AG04450 (cell line): ENCODE measurements at places on chromosomes 1 and 21.

DNA sequence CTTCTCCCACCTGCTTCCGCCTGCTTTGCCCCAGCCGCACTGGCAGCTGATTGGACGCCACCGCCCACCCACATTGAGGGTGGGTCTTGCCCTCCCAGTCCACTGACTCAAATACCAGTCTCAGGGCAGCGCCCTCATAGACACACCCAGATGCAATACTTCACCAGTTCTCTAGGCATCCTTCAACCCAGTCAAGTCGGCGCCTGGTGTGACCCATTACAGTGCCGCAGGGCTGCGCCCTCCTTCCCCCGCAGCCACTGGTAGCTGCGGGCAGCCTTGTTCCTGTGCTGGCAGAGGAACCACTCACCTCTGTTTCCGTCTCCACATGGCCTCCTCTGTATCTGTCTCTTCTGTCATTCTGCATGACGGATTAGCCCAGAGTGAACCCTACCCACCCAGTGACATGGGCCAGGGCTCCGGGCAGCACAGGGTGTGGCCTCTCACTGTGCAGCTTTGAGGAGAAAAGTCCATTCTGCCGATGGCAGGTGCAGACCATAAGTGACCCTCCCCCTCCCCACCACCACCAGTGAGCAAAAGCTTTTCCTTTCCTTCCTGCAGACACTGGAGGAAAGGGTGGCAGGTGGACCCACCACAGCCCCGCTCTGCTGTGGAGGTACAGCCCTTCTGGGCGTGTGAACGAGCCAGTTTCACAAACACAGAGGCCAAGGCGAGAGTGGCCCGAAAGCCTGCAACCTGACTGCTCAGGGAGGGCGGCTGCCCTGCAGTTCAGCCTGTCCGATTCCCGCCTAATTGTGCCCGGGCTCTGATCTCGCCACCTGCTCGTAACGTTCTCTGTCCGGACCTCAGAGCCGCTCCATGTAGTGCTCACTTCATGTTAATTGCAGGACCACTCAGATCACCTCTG, 57.1 kb downstream of the FAAP20 start:
- no peak for DNase-seq

GRCh38 chr1:84264961-84265360, 36.5 kb upstream of the SAMD13 start:
- DNase-seq = no peak

- DNase-seq = no peak
Observed at GRCh38 chr1:167676205-167676915, 45.4 kb upstream of the MPZL1 start.

DNA sequence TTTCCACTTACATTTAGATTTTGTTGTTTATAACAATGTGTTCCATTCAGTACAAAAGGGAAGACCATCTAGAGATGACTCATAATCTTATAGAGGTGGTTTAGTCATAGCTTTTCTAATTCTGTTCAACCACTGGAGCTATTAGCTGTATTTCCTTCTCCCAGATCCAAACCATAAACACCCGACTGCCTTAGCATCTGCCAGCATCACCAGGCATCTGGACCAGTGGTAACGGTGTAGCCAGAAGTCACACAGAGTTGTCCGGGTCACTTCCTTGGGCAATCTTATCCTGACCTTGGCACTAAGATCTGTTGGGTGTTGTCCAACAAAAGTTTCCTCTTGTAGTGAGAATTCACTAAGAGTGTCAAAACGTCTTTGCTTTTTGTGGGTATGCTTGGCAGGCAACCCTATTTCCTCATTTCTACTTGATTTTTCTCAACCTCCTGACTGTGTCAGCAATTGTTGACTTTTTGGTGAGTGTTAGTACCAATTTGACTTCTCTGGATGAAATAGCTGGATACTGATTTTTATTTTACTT, 372.1 kb upstream of the B3GALT2 start:
- peak; percentile 41 for DNase-seq

- DNase-seq = no peak
Observed at GRCh38 chr1:49102752-49103151, 326.1 kb upstream of the BEND5 start.

DNA sequence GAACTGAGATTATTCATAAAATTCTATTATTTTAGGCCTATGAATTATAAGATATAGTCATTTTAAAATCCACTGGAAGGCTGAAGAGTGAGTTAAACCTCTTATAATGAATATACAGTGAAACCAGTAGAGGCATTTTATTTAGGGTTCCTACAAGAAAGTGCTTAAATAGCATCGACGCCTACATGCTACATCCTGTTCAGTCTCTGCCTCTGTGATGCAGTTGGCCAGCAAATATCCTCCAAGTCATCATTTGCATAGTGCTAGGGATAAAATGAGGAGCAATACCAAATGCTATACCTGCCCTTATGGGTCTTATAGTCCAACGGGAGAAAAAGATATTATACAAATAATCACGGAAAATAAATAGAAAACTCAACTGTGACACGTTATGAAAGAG, 59.6 kb downstream of the EDEM3 start:
- no peak for DNase-seq

DNA sequence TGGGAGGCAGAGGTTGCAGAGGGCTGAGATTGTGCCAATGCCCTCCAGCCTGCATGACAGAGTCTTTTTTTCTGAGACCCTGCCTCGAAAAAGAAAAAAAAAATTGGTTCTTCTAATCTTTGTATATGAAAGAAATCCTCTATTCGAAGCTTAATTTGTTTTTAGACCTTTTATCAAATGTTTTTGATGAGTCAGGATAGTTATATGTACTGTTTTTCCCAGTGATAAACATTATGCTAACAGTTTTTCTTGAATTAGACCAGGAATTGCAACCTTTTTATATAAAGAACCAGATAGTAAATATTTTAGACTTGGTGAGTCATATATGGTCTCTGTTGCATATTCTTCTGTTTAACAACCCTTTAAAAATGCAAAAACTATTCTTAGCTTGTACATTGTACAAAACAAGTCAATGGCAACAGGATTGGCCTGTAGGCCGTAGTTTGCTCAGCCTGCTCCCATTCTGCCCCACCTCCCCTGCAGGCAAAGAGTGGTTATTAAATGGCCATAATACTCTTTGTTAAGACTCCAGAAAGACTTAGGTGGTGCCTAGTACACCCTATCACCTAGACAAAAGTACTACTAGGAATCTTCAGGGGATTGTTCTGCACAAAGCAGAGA, 45.2 kb downstream of the LYST start:
- DNase-seq = peak; percentile 66

GRCh38 chr1:88528792-88529191, 155.3 kb upstream of the PKN2 start:
- DNase-seq = no peak

GRCh38 chr21:44872649-44873355, 688 bp downstream of the PTTG1IP start:
- DNase-seq = no peak

GRCh38 chr1:75308365-75308764, 174.2 kb downstream of the LHX8 start:
- no peak for DNase-seq

- DNase-seq = no peak
Observed at GRCh38 chr1:183580281-183580682, 10.0 kb downstream of the NCF2 start.

GRCh38 chr1:14930247-14930965, 223.1 kb upstream of the TMEM51 start:
- no peak for DNase-seq

DNA sequence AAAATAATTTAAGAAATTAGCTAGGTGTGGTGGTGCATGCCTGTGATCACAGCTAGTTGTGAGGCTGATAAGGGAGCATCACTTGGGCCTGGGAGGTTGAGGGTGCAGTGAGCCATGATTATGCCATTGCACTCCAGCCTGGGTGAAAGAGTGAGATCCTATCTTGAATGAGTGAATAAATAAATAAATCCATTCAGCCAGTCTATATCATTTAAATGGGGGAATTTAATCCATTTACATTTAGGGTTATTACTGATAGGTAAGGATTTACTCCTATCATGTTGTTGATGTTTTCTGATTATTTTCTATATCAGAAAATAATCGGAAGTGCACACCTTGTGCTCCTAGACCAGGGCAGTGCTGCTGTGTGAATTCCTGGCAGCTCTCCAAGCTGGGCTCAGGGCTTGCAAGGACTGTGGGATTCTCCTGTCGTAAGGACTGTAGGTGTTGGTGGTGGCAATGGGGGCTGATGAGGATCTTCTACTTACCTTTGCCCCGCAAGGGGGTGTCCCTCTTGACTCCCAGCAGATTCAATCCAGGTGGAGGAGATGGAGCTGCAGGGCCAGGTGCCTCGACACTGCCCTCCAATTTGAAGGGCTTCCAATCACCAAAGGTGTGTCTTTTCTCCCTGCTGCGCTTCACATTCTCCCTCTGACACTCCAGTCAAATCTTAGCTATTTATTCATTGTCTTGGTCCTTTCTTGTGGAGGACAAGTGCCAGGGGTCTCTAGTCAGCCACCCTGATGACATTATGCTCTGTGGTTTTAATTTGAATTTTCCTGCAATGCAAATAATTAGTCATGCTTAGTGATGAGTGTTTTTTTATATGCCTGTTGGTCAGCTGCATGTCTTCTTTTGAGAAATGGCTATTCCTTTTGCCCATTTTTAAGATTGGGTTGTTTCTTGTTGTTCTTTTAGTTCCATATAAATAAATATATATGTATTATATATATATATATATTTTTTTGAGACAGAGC, 14.1 kb upstream of the TRAPPC10 start:
- no peak for DNase-seq

DNA sequence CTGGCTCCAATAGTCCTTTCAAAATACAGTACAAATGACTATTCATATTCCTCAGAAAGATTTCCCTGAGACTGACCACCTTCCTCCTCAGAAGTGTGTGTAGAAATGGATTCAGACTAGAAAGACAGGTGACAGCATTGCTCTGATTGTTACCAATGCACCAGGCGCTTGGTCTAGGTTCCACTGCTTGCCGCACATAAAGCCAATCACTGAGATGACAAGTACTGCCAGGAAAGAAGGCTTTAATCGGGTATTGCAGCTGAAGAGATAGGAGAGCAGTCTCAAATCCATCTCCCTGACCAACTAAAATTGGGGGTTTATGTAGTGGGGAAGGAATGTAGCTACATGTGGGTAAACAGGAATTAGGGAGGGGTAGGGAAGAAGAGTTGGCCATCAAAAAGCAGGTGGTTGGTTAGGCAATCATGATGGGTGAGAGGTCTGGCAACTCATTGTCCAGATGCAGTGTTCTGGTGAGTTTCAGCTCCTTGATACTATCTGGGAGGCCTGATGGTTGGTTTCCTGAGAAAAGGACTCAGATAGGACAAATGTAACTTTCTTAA, 98.0 kb downstream of the KCNH1 start:
- DNase-seq = no peak

DNA sequence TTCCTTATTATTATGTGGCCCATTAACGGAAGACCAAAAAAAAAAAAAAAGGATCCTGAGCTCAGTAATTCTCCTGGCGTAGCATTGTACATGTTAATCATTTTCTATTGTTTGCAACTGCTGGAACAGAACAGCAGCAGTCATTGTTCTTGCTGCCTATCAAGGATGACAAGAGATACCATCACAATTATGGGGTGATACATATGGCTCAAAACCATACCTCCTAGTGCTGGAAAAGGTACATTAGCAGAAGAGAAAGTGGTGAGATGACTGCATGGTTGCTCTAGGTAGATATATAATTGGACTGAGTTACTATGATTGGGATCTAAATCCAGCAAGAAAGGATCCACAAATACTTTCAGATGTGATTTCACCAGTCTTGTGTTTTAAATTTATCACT, 13.3 kb upstream of the TLR5 start:
- DNase-seq = no peak

GRCh38 chr1:87126886-87127505, 201.7 kb upstream of the LMO4 start:
- DNase-seq = no peak

- DNase-seq = no peak
Observed at GRCh38 chr1:244239261-244239770, 188.2 kb downstream of the ZBTB18 start.

GRCh38 chr1:193125369-193125768, 3.5 kb downstream of the CDC73 start:
- DNase-seq = no peak

- no peak for DNase-seq
Observed at GRCh38 chr1:109622895-109623294, 3.3 kb downstream of the AMPD2 start.

GRCh38 chr1:230702934-230703678, 10.8 kb downstream of the AGT start:
- DNase-seq = no peak

DNA sequence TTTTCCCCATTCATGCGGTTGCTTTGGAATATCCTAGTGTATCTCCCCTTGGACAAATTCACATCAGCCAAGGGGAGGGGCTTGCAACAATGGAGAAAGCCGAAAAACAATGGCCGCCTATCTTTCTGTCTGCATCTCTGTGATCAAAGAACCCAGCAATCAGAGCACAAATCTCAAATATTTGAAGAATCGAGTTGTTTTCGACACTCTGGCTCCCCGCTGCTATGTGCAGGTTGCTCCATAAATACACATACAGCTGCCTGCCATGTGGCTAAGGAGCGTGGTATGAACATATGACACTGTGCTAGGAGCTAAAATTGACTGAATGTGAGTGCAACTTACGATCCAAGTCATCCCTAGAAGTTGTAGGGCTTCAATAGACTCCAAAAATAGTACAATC, 8.5 kb downstream of the CFHR4 start:
- DNase-seq = no peak

GRCh38 chr1:162840250-162840839, 20.6 kb downstream of the CCDC190 start:
- no peak for DNase-seq
